ENCODE measurements at places on chromosomes 1 and 21. TPM values are rescaled to one million over a fixed set of nuclear protein-coding genes. Genes with fewer than 3 reads are reported as not detected.

DNA sequence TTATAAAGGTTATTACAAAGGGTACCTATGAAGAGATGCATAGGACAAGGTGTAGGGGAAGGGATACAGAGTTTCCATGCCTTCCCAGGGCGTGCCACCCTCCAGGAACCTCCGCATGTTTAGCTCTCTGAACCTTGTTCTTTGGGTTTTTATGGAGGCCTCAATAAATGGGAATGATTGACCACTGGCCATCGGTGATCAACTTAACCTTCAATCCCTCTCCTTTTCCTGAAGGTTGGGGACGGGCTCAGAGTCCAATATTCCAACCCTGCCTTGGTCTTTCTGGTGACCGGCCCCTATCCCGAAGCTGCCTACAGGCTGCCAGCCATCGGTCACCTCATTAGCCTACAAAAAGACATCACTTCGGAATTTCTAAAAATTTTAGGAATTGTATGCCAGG lies 11.7 kb downstream of the CD244 start:
- DNase-seq: no peak

- no peak for DNase-seq
Observed at GRCh38 chr1:223393275-223394214, at the start of gene CCDC185. CCDC185 (plus strand) TSS chr1:223393415; CDS start chr1:223393476, 61 bp downstream.

GRCh38 chr1:246681900-246682895 lies 42.0 kb upstream of the SCCPDH start:
- no peak for DNase-seq

- no peak for DNase-seq
Observed at GRCh38 chr1:64497088-64497883, 27.4 kb downstream of the CACHD1 start.

Gene LRP8
- polyA plus RNA-seq: 10.5 TPM

Gene RIPK4
- 0.13 TPM for polyA plus RNA-seq

- DNase-seq: no peak
Observed at GRCh38 chr1:243253211-243253925, 1.7 kb downstream of the CEP170 start.

DNA sequence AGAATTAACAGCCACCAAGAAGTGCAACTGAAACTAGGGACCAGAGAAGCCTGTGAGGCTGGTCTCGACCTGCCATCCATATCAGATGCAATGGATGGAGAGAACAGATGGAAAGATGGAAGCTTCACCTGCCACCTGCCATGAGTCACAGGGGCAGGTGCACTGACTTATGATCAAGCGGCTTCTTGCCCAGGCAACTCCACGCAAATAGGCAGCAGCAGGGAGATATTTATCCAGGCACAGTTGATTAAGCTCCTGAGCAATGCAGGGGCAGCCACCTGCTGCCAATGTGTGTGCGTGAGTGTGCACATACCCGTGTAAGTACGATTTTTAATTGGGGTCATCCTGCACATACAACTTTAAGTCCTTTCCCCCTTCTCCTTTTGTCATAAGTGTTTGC lies 174.2 kb downstream of the PTPRU start:
- DNase-seq: no peak

Gene SYPL2
- 58.8 TPM for polyA plus RNA-seq

GRCh38 chr1:181541458-181541857 lies 58.1 kb downstream of the CACNA1E start:
- no peak for DNase-seq

DNA sequence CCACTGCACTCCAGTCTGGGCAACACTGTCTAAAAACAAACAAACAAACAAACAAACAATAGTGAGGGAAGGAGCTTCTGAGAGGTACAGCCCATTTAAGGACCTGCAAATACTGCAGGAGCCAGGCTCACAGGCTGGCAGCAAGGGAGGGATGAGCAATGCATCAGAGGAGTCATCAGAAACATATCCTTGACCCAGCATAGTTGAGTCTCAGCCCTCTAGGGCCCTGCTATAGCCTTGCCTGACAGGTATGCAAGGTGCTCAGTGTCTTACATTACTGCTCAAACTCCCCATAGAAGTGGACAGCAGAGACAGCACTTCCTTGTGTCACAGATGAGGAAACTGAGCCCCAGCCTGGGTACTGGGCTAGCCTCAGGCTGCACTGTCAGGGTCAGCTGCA lies 7.3 kb upstream of the TTC4 start:
- DNase-seq: no peak

Gene MRAP
- not detected for polyA plus RNA-seq

Gene FCRL6
- polyA plus RNA-seq: not detected

- no peak for DNase-seq
Observed at GRCh38 chr1:9417695-9418094, 121.6 kb upstream of the SLC25A33 start.

All from BJ (cell line).